ENCODE measurements at places on chromosomes 1 and 21.
A peak's percentile ranks its signal among the peaks of the same experiment; 100 is the strongest.

DNA sequence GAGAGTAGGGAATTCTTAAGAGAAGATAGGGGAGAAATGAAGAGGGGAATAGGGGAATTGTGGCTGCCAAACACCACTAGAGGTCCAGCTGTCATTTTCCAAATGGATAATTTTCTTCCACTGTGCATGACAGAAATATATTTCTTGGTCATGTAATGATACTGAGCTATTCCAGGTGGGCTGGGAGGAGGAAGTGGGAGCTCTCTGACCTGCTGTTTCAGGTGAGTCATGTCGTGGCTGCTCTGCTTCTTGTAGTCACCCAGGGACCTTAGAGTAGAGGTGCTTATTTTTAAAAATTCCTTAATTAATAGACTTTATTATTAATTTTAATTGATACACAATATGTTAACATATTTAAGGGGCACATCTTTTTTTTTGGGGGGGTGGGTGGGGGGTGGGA, 11.9 kb downstream of the PDE4B start:
- no peak for DNase-seq

DNA sequence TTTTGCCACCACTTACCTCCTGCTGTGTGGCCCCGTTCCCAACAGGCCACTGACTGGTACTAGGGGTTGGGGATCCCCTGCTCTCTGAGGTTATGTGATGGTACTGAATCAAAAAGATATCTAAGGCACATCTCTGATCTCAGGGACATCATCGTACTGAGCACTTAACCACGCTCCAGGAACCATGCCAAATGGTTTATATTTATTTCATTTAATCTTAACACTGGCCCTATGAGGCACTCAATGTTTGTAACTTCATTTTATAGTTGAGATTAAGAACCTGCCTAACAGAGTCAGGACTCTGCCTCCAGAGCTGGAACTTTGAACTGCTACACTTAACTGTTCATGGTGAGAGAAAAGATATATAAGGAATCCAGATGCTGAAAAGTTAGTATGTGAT, 98.0 kb upstream of the HP1BP3 start:
- DNase-seq: no peak

- no peak for DNase-seq
Observed at GRCh38 chr21:23698619-23699018, 1908.7 kb downstream of the MRPL39 start.

DNA sequence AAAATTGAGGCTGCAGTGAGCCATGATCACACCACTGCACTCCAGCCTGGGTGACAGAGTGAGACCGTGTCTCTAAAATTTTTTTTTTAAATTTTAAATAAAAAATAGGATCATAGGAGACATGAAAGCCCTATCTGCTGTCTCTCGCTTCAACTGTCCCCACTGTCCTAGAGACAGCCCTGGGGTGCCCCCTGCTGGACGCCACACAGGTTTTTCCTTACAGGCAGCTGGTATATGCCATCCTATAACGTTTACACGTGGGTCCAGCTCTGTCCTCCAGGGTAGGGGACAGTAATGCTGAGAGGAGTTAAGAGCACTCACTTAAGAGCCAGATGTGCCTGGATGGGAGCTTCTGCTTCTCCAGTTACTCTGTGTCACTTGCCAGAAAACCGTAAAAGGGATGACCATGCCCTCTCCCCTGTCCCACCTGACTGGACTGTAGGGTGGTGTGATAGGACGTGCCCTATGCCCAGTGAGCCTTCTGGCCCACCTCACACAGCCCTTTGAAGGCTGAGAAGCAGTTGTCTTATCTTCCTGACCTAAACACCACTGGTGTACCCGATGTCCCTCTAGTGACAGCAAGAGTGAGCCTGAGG, 8.5 kb downstream of the FBXO2 start:
- peak; percentile 46 for DNase-seq

DNA sequence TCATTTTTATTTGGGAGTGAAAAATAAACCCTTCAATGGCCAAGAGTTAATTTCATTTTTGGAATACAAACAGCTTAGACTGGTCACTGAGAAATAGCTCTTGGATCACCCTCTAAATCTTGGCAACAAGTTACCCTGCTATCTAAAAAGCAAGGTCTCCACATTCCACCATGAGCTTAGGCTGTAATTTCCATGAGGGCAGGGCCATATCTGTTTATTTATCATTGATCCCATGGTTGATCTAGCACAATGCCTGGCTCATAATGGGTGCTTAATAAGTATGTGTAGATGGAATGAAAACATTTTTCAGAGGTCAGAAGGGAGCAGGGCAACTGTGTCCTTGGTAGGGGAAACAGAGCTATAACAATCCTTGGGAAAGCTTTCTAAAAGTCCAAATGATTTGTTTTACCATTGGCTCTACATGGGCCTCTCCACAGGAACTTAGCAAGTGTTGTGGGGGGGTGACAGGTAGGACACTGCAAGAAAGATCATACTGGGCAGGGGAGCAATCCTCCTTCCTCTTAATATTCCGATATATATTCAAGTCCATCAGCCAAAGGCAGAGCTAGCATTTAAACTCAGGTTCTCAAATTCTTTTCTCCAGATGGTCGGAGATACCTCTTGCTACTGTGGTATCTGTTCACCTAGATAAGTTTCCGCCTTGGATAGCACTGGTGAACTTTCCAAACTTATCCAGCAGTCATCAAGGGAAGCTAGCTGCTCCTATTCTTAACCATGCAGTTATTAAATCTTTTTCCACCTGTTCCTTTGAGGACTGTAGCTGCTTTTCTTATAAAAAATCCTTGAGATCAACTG, 53.1 kb upstream of the PTCH2 start:
- DNase-seq: no peak

DNA sequence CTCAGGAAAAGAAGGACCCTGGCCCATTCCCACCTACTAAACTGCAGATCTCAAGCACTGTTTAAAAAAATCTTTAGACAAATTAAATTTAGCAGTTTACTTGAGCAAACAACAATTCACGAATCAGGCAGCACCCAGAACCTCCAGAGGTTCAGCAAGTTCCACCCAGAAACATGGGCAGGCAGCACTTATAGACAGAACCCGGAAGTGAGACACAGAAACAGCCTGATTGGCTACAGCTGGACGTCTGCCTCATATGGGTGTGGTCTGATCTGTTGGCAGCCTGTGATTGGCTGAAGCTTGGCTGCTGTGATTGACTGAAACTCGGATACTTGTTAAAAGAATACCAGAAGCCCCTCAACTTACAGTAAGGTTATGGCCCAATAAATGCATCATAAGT, 34.7 kb upstream of the COL6A2 start:
- DNase-seq: no peak

GRCh38 chr1:230713915-230714764, at the start of gene AGT:
Gene AGT (minus strand): TSS chr1:230714122. CDS start chr1:230710823, 3,299 bp downstream.
- peak; percentile 50 for DNase-seq

GRCh38 chr1:67952071-67952470, 98.4 kb downstream of the DIRAS3 start:
- no peak for DNase-seq

GRCh38 chr1:182713492-182713891, 29.1 kb upstream of the RGS8 start:
- DNase-seq: no peak

- DNase-seq: no peak
Observed at GRCh38 chr1:15848143-15848928, 829 bp downstream of the SPEN start.

DNA sequence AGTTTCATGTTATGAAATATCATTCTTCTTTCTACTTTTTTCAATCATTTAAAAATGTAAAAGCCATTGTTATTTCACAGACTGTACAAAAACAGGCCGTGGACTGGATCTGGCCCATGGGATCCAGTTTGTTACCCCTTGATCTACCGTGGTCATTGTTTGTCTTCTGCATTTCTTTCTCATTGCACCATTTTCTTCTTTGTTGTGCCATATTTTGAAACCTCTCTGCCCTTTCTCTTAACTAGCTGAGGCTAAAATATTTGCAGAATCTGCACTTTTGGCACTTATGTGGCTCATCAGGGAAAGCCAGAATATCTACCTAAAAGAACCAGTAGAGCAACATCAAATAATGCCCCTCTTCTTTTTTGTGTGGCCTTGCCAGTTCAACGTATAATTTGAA, 50.5 kb downstream of the DNAJC6 start:
- no peak for DNase-seq

GRCh38 chr1:39639305-39640130, at the start of gene HEYL:
Gene HEYL (minus strand): TSS chr1:39639643. CDS start chr1:39639625, 18 bp downstream.
- DNase-seq: no peak

GRCh38 chr1:918843-919242, 4.9 kb upstream of the SAMD11 start:
- DNase-seq: no peak

- peak; percentile 20 for DNase-seq
Observed at GRCh38 chr1:78303620-78304019, 187.2 kb upstream of the PTGFR start.

DNA sequence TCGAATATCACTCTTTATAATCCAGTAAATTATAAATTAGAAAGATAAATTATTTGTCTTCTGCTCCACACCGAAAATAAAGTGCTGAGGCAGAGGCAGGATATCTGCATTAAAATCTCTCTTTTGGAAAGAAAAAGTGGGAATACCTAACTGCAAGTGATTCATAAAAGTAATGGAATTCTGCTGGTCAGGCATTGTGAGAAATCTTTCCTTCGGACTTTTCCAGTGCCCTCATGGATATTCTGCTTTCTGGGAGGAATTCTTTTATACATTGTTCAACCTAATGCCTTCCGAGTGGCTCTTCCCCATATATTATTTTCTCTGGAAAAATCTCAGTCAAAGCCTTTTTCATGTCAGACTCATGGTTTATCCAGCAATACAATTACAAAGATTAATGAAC, 158.3 kb upstream of the RNPC3 start:
- DNase-seq: no peak

DNA sequence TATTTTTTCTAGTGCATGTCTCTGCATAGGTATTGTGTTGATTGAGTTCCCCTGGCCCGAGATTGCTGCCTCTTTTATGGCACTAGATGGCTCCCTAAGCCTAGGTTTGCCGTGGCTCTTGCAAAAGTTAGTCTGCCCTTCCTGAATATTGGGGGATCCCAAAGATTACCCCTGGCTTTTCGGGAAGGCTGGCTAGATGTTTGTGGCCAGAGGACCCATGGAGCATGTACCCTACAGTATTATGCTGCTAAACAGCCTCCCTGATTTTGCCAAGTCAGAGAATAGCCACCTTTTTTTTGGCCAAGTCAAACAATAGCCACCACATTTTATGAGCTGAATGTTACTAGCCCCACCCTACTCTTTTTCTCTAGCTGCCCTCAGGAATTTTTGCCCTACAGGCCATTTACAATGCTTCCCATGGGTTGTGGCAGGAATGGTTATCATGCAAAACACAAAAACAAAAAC, 343.2 kb downstream of the OLFM3 start:
- no peak for DNase-seq

GRCh38 chr21:44375761-44376241, 22.4 kb downstream of the TRPM2 start:
- DNase-seq: no peak

DNA sequence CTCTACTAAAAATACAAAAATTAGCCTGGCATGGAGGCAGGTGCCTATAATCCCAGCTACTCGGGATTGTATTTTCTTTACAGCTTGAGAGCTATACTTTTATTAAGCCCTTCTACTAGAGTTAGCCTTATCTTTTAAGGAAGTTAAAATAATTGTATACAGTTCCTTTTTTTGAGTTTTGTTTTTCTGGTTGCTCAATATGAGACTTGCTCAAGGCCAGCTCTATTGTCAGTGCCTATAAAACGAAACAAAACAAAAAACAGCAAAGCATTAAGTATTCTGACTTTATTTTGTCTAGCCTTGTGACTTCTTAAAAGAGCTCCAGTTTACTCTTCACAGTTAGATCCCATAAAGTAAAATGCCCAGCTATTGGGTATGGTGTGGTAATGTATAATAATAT, 17.2 kb downstream of the PKN2 start:
- no peak for DNase-seq

DNA sequence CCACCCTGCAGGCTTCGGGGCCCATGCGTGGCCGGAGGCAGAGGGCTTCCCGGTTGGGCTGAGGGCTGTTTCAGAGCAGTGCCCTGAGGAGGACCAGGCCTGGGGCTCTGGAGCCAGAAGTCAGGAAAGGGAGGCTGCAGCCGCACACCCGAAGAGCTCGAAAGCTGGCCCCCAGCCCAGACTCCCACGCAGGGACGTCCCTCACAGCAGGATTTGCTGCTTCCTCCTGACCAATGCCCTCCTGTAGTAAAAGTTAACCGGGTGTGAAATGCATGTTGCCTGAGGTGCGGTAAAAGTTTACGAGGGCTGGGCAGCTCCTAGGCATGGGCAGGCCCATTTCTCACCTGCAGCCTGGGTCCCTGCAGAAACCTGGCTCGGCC, 101.5 kb upstream of the ARHGEF16 start:
- no peak for DNase-seq

DNA sequence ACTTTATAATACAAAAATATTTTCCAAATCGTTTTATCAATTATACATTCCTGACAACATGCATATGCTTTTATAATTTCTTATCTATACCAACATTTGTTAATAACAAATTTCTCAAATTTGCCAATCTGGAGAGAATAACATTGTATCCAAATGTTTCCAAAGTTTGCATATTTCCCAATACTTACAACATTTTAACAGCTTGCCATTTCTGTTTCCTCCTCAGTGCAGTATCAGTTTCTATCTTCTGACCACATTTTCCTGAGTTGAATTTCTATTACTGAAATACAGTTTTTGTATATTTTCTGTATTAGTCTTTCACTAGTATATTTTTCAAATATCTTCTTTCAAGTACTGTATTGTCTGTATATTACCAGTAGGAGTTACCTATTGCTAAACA, 1594.3 kb downstream of the PLA2G4A start:
- no peak for DNase-seq

DNA sequence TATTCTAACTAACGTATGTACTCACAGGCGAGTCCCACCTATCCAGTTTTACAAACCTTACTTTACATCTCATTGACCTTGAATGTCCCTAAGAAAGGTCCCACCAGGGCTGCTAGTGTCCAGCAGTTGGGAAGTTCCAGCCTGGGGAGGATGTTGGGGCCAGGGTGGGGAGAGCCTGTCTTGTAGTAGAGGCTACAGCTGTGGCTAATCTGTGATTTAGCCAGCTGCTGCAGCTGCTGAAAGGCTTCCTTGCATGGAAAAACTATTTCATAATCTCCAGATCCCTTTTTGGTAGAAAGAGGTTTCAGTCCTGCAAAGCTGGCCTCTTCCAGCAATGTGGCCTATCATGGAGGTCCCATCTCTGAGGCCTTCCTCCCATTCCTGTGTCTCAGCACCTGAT, 23.1 kb downstream of the TNN start:
- no peak for DNase-seq

- DNase-seq: no peak
Observed at GRCh38 chr1:172566196-172566997, 33.4 kb downstream of the SUCO start.

- peak; percentile 38 for DNase-seq
Observed at GRCh38 chr1:200038981-200039848, 11.7 kb downstream of the NR5A2 start.

DNA sequence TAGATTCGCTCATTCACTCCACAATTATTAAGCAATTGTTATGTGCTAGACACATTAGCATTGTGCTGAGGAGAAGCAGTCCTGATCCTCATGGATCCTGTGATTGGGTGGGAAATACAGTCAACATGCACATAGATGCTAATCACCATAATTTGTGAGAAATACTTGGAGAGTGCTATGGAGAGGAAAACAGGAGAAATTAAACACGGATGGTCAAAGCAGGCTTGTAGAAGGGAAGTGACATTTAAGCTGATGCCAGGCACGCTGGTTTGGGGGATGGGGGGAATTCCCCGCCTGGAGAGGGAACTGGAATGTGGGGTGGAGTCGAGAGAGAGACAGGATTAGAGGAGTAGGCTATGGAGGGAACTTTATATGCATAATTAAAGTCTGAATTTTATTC, 52.2 kb upstream of the L1TD1 start:
- no peak for DNase-seq

Measured in PC-9 (cell line).